ENCODE measurements at places on chromosomes 7 and 10.

- no peak for DNase-seq
Observed at GRCh38 chr7:77550586-77550985, 13.5 kb downstream of the PTPN12 start.

DNA sequence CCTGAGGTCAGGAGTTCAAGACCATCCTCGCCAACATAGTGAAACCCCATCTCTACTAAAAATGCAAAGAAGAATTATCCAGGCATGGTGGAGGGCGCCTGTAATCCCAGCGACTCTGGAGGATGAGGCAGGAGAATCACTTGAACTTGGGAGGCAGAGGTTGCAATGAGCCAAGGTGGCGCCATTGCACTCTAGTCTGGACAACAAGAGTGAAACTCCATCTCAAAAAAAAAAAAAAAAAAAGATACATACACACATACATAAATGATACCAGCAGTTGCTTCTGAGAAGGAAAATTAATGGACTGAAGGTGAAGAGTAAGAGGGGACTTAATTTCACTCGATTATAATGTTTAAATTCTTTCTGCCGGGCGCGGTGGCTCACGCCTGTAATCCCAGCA lies 40.2 kb upstream of the PAX2 start:
- DNase-seq: no peak

DNA sequence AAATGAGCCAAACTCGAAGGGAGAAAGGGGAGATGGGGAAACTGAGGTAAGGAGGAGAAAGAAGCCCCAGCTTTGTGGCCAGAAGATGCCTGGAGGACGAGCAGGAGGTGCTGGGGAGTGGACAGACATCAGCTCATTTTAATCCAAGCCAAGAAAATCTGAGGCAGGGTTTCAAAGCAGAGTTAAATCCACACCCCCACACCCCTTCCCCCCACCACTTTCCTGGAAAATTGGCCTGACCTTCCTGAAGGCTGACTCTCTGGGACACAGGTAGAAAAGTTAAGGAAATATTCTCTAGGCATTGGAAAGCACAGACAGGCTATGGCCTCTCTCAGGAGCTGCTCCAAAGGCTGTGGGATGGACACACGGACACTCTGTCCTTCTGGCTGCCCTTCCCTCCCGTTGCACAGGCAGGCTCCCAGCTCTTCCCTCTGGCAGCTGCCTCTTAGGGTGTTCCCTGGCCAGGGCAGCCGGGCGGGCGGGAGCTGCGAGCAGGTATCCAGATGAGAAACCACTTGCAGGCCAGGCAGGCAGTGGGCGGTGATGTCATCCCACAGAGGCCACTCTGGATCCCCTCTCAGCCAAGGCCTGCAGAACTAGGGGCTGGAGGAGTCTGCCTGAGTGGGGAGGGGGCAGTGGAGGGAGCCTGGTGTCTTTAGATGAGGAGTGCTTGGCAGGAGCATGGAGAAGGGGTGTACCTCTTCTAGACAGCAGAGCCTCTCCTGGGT lies 171.8 kb downstream of the NEURL1 start:
- DNase-seq: no peak

GRCh38 chr7:99543081-99543671 lies 8.7 kb downstream of the FAM200A start:
- DNase-seq: no peak

Measured in NCI-H1694 (cell line).